ENCODE measurements at places on chromosomes 6 and 20. TPM values are rescaled to one million over a fixed set of nuclear protein-coding genes. Genes with fewer than 3 reads are reported as not detected.

Gene PTCRA
- not detected for total RNA-seq

GRCh38 chr20:23212011-23212410 is 125.9 kb upstream of the CD93 start:
- H3K36me3 ChIP-seq = no peaks in the 10 kb centered on the region
- peaks cover 37% of the 10 kb centered on the region for H3K27me3 ChIP-seq
- no peak overlapping the region for H3K27ac ChIP-seq
- H3K4me3 ChIP-seq = no peak overlapping the region
- no peak for DNase-seq
- no peaks in the 10 kb centered on the region for H3K4me1 ChIP-seq

DNA sequence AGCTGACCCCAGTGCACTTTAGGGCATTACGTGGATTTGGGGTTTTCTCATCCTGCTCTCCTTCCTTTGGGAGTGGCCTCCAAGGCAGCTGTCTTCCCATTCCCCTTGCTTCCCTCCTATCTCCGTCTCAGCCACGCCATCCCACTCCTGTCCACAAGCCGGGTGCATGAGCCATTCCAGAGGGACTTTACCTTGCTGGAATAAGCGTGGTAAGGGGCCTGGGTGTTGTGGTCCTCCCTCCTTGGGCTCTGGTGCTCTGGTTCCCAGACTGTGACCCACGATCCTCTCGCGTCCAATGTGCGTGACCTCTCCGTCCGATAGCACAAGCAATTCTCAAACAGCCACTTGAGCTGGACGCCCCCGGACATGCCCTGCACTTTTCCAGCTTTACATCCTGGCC is 60.6 kb upstream of the NKX2-2 start:
- no peak for DNase-seq
- H3K4me3 ChIP-seq = no peak overlapping the region
- H3K27ac ChIP-seq = no peak overlapping the region
- no peaks in the 10 kb centered on the region for H3K36me3 ChIP-seq
- H3K27me3 ChIP-seq = no peaks in the 10 kb centered on the region

GRCh38 chr20:49185071-49185761 is 2.9 kb downstream of the STAU1 start:
- H3K27ac ChIP-seq = no peak overlapping the region
- DNase-seq = no peak
- no peaks in the 10 kb centered on the region for H3K27me3 ChIP-seq
- peaks cover 3% of the 10 kb centered on the region for H3K4me1 ChIP-seq

- H3K27ac ChIP-seq = no peak overlapping the region
- DNase-seq = no peak
- H3K36me3 ChIP-seq = no peaks in the 10 kb centered on the region
- no peaks in the 10 kb centered on the region for H3K27me3 ChIP-seq
- H3K4me3 ChIP-seq = no peak overlapping the region
These were observed 562.3 kb downstream of the DHX35 start for GRCh38 chr20:39524371-39524911.

Gene OR11A1
- not detected for total RNA-seq

Gene AVP
- not detected for total RNA-seq

GRCh38 chr6:15498640-15499039 is 164.2 kb downstream of the DTNBP1 start:
- H3K27me3 ChIP-seq = no peaks in the 10 kb centered on the region
- H3K36me3 ChIP-seq = peaks cover 46% of the 10 kb centered on the region
- no peak overlapping the region for H3K4me3 ChIP-seq
- DNase-seq = no peak
- H3K4me1 ChIP-seq = peaks cover 17% of the 10 kb centered on the region
- H3K27ac ChIP-seq = no peak overlapping the region

DNA sequence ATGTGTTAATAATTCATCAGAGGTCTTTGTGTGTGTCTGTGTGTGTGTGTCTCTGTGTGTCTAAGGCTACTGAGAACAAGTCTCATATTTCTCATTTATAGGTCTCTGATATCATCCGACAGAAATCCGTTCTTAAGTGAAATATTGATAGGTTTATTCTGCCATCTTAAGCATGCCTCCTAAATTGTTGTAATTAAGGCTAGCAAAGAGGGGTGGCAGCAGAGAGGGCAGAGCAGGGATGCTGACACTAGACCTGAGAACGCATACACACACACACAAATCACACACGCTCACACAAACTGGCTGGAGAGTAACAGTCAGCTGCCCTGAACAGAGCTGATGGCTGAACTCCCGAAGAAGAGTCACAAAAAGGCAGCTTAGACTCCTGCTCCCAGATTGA is 84.9 kb upstream of the LRFN2 start:
- no peak for DNase-seq
- H3K4me1 ChIP-seq = no peaks in the 10 kb centered on the region
- no peaks in the 10 kb centered on the region for H3K27me3 ChIP-seq
- no peaks in the 10 kb centered on the region for H3K36me3 ChIP-seq

DNA sequence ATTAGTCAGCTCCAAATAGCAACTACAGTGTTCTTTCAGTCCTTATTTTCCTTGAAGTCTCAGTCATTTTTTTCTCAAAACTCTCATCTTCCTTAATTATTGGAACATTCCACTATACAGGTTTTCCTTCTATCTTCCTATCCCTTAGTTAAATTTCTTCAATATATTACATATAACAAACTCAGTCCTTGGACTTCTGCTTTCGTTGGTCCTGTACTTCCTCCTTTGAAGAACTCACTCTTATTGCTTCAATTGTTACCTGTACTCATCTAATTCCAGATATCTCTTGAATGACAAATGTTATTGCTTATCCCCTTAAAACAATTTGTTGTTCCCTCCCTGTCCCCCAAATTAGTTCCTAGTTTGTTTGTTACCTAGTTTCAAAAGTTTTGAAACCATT is 67.7 kb upstream of the NOTCH4 start:
- no peak overlapping the region for H3K27ac ChIP-seq
- no peaks in the 10 kb centered on the region for H3K36me3 ChIP-seq
- DNase-seq = no peak
- H3K4me1 ChIP-seq = no peaks in the 10 kb centered on the region
- H3K4me3 ChIP-seq = no peak overlapping the region

GRCh38 chr20:1562622-1563021 is 5.1 kb upstream of the SIRPD start:
- H3K4me1 ChIP-seq = no peaks in the 10 kb centered on the region
- peaks cover 2% of the 10 kb centered on the region for H3K27me3 ChIP-seq
- H3K36me3 ChIP-seq = no peaks in the 10 kb centered on the region
- H3K4me3 ChIP-seq = no peak overlapping the region

DNA sequence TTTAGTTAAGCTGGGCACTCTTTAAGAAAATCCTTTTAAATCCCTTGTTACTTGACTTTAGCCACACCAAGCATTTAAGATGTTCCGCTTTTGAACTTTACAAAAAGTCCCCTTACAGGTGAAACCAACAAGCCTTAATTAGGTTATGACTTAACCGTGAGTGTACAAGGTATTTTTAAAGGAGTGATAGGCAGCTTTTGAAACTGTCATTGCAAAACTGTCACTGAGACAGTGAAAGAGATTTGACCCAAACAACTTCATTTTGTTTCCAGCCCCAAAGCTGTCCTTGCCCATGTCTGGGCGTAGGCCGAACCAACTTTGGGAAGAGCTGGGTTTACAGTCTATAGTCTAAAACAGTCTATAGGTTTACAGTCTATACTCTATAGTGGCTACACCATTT is 305.4 kb downstream of the FARS2 start:
- H3K4me1 ChIP-seq = no peaks in the 10 kb centered on the region
- DNase-seq = no peak
- no peak overlapping the region for H3K4me3 ChIP-seq
- no peak overlapping the region for H3K27ac ChIP-seq
- no peaks in the 10 kb centered on the region for H3K36me3 ChIP-seq

DNA sequence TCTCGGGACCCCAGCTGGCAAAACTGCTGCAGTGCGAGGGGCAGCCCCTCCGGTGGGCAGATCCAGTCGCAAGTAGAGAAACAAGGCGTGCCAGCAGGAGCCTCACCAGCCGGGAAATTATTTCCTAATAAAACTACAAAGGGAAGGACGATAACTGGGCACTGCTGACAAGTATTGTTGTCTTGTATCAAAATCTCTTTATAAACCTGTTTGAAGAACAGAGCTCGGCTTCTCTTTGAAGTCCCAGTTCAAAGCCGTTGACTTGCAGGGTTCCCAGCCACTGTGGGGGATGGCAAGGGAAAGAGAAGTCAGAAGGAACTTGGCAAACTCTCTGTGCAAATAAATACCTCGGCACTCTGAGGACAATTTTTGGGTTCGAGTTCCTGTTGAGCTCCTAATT is 504.5 kb downstream of the CD83 start:
- no peak overlapping the region for H3K4me3 ChIP-seq
- peaks cover 2% of the 10 kb centered on the region for H3K4me1 ChIP-seq
- no peak for DNase-seq
- no peaks in the 10 kb centered on the region for H3K27me3 ChIP-seq
- H3K27ac ChIP-seq = no peak overlapping the region
- no peaks in the 10 kb centered on the region for H3K36me3 ChIP-seq

DNA sequence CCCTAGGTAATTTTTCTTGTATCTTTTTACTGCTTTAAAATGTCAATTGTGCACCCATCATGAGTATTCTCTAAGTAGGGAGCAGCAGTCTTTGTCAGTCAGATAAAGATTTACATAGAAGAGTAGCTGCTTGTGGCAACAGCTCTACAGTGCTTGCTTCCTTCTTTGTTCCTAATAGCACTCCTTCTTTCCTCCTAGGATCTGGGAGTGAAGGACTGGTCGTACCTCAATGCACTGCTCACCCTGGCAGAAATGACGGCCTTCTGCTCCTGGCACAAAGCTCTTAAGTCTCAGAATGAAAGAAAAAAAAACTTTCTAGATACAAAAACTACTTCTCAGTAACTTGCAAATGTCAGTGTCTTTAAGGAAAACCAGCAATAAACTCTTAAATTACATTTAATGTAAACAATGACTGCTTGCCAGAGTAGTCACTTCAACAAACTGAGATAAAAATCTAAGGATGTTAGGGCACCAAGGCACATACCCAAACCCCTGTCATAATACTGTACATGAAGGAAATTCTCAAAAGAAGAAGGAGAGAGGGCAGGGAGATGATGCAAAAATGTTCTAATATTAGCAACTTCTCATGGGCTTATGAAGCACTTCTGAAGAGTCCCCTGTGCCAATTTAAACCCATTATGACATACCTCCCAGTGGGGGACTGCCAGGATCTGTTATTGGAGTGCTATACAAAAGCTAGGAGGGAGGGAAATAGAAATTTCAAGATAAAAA is 34.0 kb downstream of the NCOA6 start:
- peak overlapping the region; percentile 55 for H3K27ac ChIP-seq
- H3K4me3 ChIP-seq = no peak overlapping the region
- H3K36me3 ChIP-seq = peaks cover 7% of the 10 kb centered on the region
- peaks cover 13% of the 10 kb centered on the region for H3K4me1 ChIP-seq

- no peak overlapping the region for H3K4me3 ChIP-seq
- H3K4me1 ChIP-seq = no peaks in the 10 kb centered on the region
- H3K36me3 ChIP-seq = no peaks in the 10 kb centered on the region
- no peaks in the 10 kb centered on the region for H3K27me3 ChIP-seq
These were observed 109.9 kb upstream of the HEY2 start for GRCh38 chr6:125639466-125640020.

Gene LY6G6F
- not detected for total RNA-seq

Gene PPP1R16B
- total RNA-seq = not detected

DNA sequence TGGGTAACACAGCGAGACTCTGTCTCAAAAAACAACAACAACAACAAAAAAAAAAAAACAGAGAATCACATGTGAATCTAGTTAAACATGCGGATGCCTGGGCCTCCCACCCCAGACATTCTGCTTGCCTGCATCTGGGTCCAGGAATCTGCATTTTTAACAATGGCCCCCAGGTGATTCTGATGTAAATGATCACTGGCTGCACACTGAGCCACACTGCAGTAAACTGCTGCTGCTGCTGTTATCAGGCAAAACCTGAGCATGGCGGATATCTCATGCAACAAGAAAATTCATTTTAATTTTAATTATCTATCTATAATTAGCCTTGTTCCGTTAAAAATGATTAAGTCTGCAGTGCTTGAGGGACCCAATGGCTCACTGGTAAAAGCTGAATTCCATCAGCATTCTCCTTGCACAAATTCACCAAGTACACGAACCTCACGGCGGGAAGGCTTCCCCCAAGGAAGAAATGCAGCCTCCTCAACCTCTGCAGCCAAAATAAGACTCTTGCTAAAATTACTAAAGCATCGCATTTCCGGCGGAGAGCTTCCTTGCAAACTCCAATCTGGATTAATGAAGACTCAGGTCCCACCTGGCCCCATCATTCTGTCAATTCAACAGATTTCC is 81.6 kb upstream of the SNX9 start:
- H3K27ac ChIP-seq = no peak overlapping the region
- H3K36me3 ChIP-seq = no peaks in the 10 kb centered on the region
- no peaks in the 10 kb centered on the region for H3K27me3 ChIP-seq
- DNase-seq = no peak
- H3K4me1 ChIP-seq = no peaks in the 10 kb centered on the region
- H3K4me3 ChIP-seq = no peak overlapping the region

Gene PPIL4
- total RNA-seq = 13.3 TPM

DNA sequence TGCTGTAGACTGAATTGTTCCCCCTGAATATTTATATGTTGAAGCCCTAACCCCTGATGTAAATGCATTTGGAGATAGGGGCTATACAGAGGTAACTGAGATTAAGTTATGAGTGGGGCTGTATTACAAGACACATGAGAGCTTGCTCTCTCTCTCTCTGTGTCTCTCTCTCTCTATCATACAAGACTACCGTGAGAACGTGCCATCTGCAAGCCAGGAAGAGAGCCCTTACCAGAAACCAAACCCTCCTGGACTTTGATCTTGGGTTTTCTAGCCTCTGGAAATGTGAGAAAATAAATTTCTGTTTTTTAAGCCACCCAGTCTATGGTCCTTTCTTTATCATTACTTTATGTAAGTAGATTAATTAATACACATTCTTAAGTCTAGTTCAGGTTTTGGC is 249.3 kb upstream of the MAN1A1 start:
- H3K27ac ChIP-seq = no peak overlapping the region
- DNase-seq = no peak
- no peaks in the 10 kb centered on the region for H3K36me3 ChIP-seq
- no peak overlapping the region for H3K4me3 ChIP-seq

- peaks cover 27% of the 10 kb centered on the region for H3K27me3 ChIP-seq
- H3K27ac ChIP-seq = peak overlapping the region; percentile 67
- H3K4me1 ChIP-seq = peaks cover 6% of the 10 kb centered on the region
- no peak for DNase-seq
These were observed 312 bp downstream of the TXNDC5 start for GRCh38 chr6:7910298-7910653.

GRCh38 chr20:60297649-60298048 is 339.4 kb downstream of the CDH26 start:
- H3K4me1 ChIP-seq = no peaks in the 10 kb centered on the region
- no peak overlapping the region for H3K4me3 ChIP-seq
- H3K36me3 ChIP-seq = no peaks in the 10 kb centered on the region
- H3K27me3 ChIP-seq = no peaks in the 10 kb centered on the region
- no peak for DNase-seq

- H3K27ac ChIP-seq = no peak overlapping the region
- no peaks in the 10 kb centered on the region for H3K4me1 ChIP-seq
These were observed 84.4 kb downstream of the EYA2 start for GRCh38 chr20:46978951-46979491.
